ENCODE measurements at places on chromosomes 4 and X.

- no peak for DNase-seq
Measured at GRCh38 chr4:95572304-95572991, 23.7 kb upstream of the UNC5C start.

DNA sequence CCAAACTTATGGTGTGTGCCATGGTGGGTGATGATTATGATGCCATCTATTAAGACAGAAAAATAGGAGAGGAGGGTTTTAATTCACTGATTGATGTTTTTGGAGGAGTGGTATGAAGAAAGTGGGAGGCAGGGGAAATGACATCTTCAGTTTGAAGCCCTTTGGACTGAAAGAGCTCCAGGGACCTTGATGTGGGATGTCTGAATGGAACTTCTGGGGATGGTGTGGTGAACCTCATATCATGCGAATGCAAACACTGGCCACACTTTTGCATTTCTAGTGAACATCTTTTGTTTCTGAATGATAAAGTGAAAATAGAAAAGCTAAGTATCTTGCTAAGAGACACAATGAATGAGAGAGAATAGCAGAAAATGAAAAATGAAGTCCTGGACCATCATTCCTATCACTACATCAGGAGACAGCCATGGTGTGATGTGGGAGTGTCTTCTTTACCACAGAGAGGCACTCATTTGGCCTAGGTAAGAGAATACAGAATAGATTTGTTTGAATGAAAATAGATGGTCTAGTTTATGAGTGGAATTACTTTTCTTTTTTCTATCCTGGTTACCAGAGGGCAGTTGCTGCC lies 123.5 kb downstream of the ZNF827 start:
- DNase-seq, result no peak

DNA sequence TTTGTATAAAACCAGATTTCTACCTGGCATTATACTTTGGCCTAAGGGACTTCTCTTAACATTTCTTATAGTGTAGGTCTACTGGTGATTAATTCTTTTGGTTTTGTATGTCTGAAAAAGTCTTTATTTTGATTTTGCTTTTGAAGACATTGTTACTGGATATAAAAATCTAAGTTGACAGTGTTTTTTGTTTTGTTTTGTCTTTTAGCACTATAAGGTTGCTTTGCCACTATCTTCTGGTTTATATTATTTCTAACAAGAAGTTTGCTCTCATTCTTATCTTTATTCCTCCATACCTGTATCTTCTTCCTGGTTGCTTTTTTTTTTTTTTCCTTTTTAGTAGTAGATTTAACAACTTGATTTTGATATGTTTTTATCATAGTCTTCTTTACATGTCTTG lies 76.0 kb downstream of the ING2 start:
- no peak for DNase-seq

- DNase-seq, result peak; percentile 78
Measured at GRCh38 chrX:71930298-71930697, 19.7 kb downstream of the NHSL2 start.

GRCh38 chr4:83378419-83378818 lies 43.8 kb upstream of the HPSE start:
- DNase-seq, result no peak

DNA sequence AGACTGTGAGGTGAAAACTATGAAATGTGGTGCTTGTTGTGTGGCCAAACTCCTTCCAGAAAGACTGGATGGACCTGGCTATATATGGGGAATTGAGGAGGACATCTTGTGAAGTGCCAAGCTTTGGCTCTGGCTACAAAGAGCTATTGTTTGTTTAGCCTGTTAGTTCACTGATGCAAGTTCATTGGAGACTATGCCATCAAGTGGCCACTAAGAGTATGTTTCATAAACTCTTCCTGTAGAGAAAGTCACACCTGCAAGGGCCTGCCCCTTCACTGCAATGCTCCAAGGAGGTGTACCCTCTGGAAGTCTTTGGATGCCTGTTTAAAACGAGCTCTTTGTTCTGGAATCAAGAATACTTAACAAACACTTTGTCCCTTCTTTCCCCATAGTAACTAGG lies 382.0 kb downstream of the GABRG1 start:
- no peak for DNase-seq

GRCh38 chr4:71847300-71847699 lies 63.4 kb upstream of the GC start:
- no peak for DNase-seq

DNA sequence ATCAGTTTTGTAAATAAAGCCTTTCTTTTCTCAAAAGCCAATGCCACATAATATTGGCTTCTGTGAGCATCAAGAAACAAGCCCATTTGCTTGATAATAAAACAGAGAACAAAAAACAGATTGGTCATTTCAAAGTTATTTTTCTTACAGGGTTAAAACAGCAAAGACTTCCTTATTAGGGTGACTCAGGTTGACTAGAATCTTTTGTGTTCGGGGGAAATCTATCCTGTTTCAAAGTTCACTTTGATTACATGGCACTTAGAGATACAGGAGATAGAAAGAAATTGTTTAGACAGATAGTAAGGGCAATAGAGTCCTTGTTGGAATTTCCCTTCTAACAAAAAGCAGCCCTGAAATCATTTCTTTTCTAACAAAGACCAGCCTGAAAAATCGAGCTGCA lies 170.0 kb upstream of the GLRA2 start:
- no peak for DNase-seq

All from fibroblast of skin of right biceps (primary cell).